ENCODE measurements at places on chromosomes 12 and 14.

GRCh38 chr12:76242813-76243550, 105.2 kb downstream of the BBS10 start:
- no peak for DNase-seq

DNA sequence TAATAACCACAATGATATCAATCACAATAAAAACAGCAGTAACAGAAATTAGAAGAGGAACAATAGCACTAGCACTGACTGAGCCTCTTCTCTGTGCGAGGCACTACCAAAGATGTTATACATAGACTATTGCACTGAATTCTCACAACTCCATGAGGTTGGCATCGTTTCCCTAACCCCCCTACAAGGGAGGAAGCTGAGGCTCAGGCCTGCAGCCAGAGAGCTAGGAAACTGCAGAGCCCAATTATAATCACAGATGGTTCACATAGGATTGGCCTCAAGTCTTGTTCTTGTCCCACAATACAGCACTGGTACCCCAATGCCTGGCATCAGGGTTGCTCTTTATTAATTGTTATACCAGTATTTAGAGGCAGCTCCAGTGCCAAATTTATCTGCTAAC, 278.0 kb downstream of the CEP128 start:
- DNase-seq: no peak

DNA sequence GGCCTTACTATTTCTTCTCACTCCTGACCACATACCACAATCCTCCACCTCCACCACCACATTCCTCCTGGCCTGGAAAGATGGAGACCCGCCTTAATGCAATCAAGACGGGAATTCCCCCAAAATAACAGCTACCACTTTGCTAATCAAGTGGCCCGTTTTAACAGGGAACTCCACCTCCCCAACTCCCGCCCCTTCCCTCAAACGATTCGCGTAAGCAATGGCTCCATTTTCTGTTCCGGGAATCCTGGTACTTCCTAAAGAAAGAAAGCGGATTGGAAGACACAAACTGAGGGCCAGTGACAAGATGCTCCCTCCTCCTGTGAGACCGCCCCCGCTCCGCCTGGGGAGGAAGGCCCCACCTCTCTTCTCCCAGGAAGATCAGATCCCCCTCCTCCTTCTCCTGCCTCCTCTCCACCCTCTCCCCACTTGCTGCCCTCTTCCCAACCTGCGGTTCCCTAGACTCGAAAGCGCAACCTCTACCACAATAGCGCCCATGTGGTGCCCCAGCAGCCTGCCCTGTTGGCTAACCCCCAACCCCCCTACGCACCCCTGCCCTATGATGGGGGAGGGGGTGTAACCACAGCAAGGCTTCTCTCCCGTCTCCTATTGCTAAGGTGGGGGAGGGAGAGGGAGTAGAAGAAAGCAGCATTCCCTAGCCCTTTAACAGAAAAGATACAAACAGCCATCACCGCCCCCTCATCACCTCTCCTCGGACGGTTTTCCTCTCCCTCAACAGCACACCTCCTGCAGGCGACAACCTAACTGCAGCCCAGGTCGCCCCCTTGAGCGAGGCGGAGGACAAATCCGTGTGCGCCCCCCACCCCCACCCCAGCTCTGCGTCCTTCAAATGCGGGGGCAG, 777 bp downstream of the ARF3 start:
- DNase-seq: peak; percentile 93

DNA sequence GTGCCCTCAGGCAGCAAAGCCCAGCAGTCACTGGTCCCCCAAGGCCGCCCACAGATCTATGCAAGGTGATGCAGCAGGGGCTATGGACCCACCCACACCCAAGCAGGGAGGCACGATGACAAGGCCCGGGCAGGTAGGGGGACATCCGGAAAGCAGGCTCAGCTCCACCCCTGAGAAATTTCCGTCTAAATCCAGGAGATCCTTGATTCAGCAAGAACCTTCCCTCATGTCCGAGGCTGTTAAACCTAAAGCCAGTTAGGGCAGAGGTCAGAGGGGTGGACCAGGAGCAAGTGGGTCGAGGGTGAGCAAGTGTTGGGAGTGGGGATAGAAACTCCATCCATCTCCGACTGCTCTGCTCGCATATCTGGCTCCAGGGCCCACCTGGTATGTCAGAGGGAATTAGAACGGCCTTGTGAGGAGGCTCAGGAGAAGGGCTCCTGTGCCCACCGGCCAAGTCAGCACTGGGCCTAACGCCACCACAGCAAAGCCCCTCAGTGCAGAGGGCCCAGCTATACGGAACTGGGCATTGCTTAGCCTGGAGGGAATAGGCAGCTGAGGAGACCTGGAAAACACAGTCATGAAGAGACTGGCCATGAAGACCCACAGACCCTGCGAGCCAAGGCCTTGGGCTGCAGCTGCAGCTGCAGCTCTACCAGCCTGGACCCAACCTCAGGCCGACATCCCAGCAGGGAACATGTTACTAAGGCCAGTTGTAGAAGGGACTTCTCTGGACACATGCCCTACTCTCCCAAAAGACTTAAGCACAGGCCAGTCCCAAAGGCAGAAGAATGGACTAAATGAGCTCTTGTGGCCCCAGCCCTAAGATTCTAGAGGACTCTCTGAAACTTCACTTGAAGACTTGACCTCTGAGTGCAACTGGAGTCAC, 34.3 kb downstream of the DAD1 start:
- no peak for DNase-seq

- DNase-seq: peak; percentile 1
These were observed 871.6 kb upstream of the MDGA2 start for GRCh38 chr14:48546996-48547395.

All from OCI-M1 (cell line).